Stimulated activated CD4-positive, alpha-beta T cell treated with anti-CD3 and anti-CD28 coated beads, Interleukin-15, amount 100 ng/mL, for 1 hour (primary cell): ENCODE measurements at places on chromosomes 16 and 17.

DNA sequence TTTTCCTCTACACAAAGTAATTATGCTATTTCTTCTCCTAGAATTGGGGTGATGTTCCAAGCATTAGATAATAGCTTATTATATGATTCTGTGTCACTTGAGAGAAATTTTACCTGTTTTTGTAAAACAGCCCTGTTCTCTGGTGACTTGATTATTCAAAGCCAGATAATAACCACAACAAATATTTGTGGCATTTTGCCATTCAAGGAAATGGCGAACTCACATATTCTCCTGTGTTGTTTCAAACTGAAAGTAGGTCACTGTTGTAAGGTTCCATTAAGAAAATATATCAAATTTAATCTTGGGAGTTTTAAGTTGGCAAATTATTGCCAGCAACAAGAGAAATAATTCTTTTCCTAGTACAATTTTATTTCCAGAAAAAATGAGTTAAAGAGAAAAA is 124.8 kb downstream of the STXBP4 start:
- DNase-seq, result no peak

- DNase-seq, result no peak
Observed at GRCh38 chr17:80283116-80283852, 22.6 kb downstream of the RNF213 start.

DNA sequence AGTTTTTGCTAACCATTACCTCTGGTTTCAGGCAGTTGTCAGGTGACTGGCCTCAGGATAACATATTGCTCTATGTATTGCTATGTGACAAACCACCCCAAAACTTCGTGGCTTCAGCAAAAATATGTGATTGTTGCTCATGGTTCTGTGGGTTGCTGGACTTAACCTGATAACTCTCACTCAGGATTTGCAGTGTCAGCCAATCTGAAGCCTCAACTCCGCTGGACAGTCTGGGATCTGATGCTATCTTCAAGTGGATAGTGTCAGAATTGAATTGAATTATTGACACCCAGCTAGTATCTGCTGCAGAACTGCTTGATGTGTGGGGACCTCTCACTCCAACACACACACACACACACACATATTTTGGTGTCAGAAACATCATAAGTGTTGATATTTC is 34.7 kb upstream of the GUCY2D start:
- no peak for DNase-seq

DNA sequence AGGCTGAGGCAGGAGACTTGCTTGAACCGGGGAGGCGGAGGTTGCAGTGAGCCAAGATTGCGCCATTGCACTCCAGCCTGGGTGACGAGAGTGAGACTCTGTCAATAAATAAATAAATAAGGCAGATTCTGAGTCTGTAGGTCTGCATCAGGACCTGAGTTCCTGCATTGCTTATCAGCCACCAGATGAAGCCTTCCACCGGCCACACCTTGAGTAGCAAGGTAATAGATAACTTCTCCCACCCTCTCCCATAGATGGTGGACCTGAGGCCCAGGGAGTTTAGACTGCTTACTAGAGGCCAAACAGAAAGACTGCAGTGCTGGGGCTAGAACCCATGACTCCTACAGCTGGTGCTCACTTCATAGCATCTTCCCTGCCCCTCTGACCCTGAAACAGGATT is 22.1 kb downstream of the ZP2 start:
- DNase-seq, result no peak

GRCh38 chr17:72715906-72716572 is 376.4 kb downstream of the SLC39A11 start:
- no peak for DNase-seq

- DNase-seq, result no peak
Observed at GRCh38 chr16:12061336-12062055, 85.0 kb downstream of the SNX29 start.

DNA sequence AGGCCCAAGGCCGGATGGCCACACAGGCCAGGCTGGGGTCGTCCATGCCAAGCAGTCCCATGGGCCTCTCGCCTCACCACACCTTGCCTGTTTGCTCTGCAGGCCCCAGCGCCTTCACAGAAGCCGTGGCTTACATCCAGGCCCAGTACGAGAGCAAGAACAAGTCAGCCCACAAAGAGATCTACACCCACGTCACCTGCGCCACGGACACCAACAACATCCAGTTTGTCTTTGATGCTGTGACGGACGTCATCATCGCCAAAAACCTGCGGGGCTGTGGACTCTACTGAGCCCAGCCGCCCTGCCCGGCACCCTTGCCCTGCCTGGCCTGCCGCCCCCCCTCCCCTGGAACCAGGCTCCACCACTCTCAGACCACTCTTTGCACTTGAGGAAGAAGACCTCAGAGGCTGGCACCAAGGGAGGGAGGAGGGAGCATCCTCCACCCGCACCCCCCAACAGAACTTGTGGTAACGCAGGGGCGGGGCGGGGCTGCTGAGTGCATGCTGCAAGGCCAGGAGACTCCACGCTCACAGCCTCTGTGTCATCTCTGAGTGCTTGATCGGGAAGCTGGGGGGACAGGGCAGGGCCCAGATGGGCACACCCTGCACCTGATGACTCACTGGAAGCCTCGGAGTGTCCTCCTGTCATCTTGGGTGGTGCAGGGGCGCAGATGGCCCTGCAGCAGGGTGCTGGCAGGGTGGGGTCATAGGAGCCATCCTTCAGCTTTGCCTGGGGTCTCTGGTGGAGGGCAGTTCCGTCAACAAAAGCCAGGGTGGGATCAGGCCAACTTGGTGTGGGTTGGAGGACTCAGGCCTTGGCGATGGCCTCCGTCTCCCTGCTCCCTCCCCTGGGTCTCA is 81.5 kb downstream of the AMFR start:
- DNase-seq, result no peak

- DNase-seq, result no peak
Observed at GRCh38 chr17:73228748-73229236, 32.9 kb downstream of the CPSF4L start.

GRCh38 chr17:75615301-75615700 is 17.9 kb upstream of the SMIM5 start:
- DNase-seq, result no peak

DNA sequence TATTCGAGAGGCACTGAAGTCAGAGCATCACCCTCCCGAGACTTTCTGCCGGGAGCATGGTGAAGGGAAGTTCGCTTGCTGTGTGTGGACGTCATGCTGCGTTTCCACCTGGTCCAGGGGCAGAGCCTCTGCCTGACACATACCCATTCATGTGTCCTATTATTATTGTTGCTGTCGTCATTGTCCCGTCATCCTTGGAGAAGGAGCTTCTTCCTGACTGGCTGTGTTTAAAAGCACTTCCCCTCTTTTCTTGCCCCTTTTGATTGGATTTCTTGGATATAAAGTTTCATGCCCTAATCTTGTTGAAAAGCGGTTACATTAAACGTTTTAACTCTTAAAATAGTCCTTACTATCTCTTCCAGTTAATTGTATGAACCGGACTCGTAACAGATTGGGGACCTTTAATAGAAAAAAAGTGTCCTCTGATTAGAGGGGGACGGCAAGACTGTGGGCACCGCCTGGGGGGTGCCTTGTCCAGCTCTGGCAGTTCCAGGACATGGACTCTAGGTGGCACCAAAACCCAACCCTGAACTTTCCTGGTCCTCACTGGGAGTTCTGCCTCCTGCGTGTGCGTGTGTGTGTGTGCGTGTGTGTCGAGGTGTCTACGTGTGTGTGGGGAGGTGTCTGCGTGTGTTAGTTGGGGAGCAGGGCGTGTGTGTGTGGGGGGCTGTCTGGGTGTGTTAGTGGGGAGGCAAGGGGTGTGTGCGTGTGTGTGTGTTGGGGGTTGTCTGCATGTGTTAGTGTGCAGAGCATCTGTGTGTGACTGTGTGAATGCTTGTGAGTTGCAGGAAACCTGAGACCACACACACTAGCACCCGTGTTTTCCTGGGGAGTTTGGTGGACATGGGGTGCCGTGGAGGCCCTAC is 133.3 kb upstream of the CIBAR2 start:
- DNase-seq, result peak; percentile 20

GRCh38 chr16:2745961-2746360 is 6.5 kb upstream of the SRRM2 start:
- no peak for DNase-seq

- no peak for DNase-seq
Observed at GRCh38 chr17:69711541-69711940, 297.0 kb downstream of the MAP2K6 start.

DNA sequence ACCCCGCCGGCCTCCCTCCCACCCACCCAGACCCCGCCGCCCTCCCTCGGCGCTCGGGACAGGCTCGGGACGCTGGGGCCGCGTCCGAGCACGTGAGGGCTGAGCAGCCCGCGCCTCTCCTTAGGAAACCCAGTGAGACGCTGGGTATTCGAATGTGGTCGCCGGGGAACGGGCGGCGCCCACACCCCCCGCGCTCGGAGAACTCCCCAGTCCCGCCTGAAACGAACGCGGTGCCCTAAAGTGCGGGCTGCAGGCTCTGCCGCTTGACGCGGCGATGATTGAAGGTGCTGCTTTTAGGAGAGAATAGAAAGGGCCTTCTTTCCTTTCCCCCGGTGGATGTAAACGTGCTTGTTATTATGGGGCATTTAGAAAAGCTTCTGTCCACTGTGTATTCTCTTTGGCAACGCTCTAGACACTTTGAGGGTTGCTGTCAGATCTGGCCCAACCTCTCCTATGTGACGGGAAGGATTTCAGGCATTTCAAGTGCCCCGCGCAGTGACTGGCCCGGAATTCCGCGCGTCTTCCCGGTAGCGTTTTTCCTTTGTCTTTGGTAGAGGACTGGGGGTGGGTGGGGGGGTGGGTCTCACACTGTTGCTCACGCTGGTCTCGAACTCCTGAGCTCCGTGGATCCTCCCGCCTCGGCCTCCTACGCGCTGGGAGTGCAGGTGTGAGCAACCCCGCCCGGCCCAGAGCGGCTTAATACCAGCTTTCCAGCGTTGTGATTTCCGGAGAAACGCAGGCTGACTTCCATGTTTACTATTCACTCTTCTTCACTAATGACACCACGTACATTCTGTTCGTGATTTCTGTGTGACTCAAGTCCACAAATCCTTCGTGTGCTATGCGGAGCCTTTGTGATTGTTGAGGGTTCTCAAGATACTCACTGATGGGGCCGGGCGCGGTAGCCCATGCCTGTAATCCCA is 21.8 kb upstream of the FOXK2 start:
- DNase-seq, result peak; percentile 29

DNA sequence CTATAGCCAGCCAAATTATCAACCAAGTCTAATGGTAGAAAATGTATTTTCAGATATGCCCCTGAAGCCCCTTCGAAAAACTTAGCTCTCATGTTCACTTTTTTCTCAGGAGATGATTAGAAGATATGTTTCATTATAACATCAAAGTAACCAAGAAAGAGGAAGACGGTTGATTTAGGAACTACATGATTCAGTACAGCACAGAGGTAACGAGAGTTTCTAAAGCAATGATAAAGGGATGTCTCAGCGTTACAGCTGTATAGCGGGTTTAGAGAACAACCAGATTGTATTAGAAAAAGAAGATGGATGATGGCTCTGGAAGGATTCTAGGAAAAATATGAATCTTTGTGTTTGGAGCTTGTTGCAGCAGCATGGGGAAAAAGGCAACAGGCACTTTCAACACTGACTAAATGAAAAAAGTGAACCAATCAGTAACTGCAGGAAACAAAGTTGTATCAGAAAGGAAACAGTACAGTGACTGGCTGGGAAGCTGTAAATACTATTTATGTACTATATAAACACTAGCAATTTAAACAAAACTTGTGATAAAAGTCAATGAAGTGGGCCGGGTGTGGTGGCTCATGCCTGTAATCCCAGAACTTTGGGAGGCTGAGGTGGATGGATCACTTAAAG is 21.5 kb downstream of the MBTD1 start:
- no peak for DNase-seq

- DNase-seq, result no peak
Observed at GRCh38 chr16:85357924-85358505, 245.7 kb upstream of the CIBAR2 start.
